ENCODE measurements at places on chromosomes 6 and 20.

- DNase-seq: no peak
Observed at GRCh38 chr6:33667072-33667471, 44.4 kb downstream of the UQCC2 start.

DNA sequence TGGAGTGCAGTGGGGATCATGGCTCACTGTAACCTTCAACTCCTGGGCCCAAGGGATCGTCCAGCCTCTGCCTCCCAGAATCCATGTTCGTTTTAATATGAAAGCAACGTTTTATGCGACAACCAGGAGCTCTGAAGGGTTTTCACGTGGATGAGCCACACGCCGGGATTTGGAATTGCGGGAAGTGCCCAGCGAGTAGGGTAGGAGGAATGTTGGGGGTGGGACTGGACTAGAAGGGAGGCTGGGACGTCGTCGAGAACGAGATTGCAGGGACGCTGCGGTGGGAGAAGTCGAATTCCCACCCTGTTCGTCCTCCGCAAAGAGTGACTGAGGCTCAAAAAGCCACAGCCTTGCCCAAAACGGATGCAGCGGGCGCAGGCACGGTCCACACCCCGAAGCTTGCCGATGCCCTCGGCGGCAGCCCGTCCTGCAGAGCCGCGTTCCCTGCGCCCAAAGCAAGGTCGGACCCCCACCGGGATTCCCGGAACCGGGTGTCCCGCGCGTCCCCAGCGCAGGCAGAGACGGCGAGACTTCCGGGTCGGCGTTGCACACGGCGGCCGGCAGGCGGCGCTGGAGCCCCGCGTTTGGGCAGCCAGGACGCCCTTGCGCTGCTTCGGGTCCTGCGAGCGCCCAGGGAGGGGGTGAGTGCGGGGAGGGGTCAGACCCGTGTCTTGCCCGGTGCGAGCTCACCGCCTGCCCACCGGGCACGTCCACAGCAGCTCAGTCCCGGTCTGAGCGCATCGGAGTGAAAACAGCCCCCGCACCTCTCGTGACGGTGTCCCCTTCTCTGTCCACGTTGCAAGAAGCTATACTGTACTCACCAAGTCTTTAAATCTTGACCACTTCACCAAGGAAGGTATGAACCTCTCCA is 87.8 kb downstream of the DHX35 start:
- peak; percentile 57 for DNase-seq

- DNase-seq: no peak
Observed at GRCh38 chr20:6783752-6784151, 16.3 kb downstream of the BMP2 start.

DNA sequence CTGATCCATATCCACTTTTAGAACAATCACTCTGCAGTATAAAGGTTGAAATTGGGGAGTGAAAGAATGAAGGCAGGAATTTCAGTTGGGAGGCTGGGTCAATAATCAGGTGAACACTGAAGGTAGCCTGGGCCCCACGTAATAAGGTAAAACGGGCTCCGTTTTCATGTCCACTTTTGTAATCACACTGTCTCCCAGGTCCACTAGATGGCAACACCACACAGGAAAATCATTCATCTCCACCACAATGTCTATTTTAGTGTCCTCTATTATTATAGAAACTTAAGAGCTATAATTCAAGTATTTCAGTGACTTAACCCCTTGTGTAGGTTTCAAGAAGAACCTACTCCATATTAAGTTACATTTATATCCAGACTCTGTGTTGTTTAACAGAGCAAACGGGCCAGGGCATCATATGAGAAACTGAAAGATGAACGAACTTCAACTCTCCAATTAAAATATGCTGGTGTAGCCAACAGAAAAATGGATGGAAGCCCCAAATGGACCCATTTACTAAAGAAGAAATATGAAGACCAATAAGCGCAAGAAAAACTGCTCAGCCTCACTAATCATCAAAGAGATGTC is 45.9 kb upstream of the MC3R start:
- no peak for DNase-seq

DNA sequence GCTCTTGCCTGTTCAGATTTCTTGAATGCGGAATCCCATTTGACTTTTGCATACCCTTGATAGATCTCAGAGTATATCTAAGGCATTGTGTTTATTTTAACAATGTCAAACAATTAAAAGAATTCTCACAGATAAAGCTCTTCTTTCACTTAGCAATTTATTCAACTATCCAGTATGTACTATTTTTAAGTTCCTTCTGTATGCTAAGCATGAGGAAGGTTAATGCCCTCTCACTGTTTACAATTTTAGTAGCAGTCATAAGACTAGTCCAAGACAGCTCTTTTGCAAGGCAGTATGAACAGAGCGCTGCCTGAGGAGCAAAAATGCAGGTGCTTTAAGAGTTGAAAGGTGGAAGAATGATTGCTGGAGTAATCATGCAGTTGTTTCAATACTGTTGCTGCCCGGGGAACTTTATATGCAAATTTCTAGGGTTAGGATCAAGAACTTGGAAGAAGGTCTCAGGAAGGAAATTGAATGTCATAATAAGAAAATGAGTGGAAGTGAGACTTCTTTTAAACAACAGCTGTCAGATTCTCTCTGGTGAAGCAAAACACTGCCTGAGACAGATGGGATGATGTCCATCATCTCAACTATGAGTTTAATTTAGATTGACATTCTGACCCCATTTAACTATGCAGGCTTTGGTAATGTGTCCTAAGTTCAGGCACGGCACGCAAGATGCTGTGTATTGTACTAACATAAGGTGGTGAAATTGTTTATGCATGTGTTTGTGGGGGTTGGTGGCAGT is 1303.5 kb upstream of the CITED2 start:
- DNase-seq: no peak

- no peak for DNase-seq
Observed at GRCh38 chr6:93417421-93418013, 1.8 kb downstream of the EPHA7 start.

GRCh38 chr6:28330041-28330440 is 5.9 kb downstream of the ZSCAN31 start:
- no peak for DNase-seq

- no peak for DNase-seq
Observed at GRCh38 chr6:36314221-36315014, 22.3 kb downstream of the BNIP5 start.

DNA sequence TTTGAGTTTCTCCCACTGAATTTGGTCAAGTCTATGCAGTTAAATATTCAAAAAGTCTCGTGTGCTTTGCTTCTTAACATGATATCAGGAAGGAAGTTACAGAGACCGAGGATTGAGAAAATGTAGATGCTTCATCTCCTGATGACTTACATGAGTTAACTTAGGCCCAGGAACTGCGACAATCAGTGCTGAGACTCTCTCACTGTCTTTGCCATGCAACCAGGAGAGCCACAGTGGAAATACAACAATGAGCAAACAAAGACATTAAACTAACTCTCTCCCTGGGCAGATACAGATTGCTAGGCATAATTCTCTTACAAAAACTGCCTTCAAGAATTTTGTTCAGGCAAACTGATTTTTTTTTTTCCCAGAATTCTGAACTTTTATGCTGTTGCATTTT is 440.6 kb upstream of the EPHA7 start:
- no peak for DNase-seq

DNA sequence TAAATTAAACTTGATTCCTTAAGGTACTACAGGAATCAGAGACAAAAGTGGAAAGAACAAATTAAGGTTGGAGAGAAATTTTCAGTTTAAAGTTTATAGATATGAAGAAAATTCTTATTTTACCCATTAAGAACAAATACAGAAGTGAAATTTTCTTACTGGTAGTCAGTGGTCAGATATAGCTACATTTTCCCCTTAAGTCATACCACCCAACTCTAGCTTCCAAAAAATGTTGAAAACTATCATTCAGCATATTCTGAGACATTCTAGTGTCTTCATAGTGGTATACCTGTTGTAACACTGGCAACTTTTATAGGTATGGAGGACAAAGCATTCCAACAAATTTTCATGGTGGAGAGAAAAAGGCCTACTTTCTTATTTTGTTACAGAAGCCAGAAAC is 15.6 kb upstream of the SUMO4 start:
- DNase-seq: no peak

DNA sequence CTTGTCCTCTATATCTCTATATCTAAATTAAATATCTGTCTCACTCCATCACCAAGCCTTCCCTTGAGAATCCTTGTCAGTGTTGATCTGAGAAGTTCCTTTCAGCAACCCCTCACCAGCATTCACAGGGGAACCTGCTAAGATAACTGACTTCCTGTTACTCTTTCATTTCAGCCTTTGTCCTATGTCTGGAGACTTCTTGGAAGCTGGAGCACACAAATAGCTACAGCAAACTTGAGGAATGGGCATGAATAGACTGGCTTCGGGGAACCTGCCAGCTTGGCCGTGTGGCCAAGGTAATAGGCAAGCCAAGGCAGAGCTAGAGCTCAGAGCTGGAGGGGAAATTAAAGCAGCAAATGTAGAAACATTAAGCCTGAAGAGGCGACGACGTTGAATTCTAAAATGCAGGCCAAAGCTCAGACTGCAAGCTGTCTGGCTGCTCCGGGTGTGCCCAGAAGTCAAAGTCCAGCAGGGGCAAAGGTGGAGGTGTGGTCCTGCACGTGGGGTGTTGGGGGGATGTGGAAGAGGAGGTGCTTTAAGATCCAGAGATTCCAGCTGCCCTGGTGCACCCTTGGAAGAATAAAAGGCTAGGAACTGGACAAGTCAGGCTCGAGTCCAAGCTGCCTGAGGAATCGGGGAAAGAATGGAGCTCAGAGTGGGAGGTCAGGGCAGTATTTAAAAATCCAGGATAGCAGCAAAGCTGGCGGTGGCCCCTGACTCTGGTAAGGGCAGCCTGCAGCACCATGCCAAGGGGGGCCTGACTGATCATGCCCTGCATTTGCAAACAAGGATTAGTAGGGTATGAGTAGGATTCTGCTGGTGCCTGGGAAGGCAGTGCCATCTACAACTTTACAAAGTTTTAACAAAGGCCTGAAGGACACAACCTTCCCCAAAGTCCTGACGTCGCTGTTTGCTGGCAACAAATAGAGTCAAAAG is 185.0 kb upstream of the SGK1 start:
- DNase-seq: no peak
